Stimulated activated CD4-positive, alpha-beta T cell treated with anti-CD3 and anti-CD28 coated beads, Interleukin-1b, Interleukin-23, amount 100 ng/mL, for 1 hour (primary cell): ENCODE measurements at places on chromosomes 4 and X.

DNA sequence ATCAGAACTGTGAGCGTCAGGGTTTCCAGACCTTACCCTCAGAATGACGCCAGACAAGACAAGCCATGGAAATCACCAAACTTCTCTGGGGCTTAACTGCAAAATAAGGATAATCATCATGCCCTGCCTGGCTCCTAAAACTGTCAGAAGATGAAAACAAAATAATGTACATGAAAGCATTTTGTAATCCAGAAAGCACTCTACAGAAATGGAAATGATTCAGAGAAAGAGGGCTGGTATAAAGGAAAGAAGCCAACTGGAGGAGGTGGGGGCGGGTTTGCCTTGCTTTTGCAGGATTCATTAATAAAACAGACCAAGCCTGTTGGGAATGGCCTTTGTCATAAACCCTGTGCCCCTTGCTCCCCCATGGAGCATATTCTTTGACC is 47.3 kb downstream of the SEPSECS start:
- DNase-seq = no peak

DNA sequence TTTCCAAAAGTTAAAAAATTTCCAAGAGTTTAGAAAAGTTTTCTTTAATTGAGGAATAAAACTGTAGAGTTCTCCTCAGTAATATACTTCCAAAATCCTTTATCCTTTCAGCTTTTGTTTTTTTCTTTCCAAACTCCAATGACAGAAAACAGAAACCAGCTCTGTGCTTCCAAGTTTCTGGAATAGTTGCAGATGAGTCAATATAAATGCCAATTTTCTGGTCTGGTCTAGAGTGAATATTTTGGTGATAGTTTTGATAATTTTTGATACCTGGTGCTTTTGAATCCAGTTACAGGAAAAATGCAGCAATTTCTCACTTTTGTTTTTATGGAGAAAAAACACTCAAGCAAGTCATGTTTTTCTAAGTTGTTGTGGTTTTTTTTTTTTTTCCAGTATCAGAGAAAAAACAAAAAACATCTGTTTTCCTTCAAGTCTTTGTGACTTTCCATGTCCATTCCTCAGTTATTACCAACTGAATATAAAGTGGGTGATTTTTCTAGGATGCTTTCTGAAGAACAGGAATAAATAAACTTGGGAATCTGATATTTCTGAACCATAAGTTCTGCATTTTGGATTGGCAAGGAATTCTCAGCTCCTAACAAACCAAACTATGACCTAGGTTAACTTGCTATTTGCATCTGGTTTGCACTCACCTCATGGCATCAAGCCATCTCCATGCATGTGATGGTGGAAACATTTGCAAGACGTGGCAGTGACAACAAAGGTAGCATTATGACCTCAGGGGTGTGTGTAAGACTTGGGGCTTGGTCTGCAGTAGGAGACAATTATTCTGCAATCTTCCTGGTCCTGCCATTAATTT is 139.1 kb downstream of the VEGFC start:
- no peak for DNase-seq

- no peak for DNase-seq
These were observed 218.2 kb downstream of the IDS start for GRCh38 chrX:149286940-149287349.

GRCh38 chr4:105466580-105466979 is 7.3 kb downstream of the PPA2 start:
- DNase-seq = no peak

GRCh38 chr4:145418739-145419138 is 62.9 kb upstream of the SMAD1 start:
- DNase-seq = no peak
